ENCODE measurements at places on chromosomes 16 and 17. TPM values are rescaled to one million over a fixed set of nuclear protein-coding genes. Genes with fewer than 3 reads are reported as not detected.

TBC1D26 gene
- not detected for total RNA-seq

DNA sequence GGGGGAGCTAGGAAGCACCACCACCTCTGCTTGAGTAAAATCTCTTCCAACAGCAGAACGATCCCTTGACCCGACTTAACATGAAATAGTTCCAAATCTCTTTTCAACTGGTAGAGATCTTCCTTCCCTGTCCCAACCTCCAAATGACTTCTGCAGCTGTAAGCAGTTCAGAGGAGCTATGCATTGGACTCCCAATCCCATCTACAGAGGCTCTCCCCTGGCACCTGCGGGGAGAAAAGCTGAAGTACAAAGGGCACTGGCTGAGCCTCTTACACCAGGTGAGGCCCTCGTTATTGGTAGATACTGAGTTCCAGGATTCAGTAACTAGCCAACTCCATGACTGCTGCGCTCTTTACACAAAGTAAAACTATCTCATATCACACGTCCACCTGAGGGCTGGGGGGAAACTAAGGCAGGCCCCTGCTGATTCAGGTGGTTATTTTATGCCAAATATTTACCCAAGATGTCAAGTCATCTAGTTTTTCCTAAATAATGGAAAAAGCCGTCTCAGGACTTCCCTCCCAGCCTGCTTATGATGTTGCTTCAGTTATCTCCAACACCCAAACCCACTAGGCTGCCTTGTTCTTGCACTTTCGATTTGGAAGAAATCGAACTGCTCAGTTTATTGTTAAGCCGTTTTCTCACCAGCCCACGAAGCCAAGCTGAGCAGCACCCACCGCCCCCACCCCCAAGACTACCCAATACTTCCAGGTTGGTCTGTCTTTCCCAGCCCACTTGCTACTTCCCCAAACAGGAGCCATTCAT lies 3.2 kb downstream of the ACTG1 start:
- peak; percentile 55 for DNase-seq

OTOP3 gene
- not detected for total RNA-seq

- DNase-seq = no peak
Measured at GRCh38 chr17:81093619-81094508, 58.9 kb downstream of the BAIAP2 start.

TERB1 gene
- under 0.01 TPM for total RNA-seq

- no peak for DNase-seq
Measured at GRCh38 chr16:10987361-10988163, 43.2 kb downstream of the CLEC16A start.

- DNase-seq = no peak
Measured at GRCh38 chr16:80457871-80458270, 82.9 kb upstream of the DYNLRB2 start.

DNA sequence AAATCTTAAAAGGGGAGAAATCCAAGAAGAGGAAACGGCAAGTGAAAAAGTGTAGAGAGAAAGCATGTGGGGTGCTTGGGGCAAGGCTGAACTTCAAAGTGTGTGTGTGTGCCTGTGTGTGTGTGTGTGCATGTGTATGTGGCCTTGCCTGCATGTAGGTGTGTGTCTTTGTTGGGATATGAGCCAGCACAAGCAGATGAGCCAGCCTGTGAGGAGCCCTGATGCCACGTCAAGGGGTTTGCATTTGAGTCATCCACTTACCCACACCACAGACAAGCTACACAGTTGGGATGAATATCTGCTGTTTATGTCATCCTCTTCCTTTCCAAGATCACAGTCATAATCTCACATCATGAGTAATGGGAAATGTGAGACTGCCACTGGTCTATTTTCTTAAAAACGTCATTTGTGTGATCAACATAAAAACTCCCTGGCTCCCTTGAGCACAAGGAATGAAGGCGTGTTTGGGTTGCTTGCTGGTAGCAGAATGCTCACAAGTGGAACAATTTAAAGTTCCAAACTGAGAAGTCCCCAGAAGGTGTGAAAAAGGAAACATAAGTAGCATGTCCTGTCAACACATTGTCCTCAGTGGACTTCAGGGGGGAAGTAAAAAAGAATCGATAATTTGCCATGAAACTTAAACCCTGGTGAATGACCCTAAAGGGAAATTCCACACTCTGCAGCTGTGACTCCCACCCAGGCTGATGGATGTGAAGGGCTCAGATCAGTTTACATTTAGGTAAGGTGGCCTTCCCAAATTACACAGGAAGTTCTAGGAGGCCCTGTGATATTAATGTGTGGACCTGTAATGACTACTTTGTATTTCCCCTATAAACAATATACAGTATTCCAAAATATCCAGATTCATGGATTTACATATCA lies 14.7 kb downstream of the KCTD19 start:
- DNase-seq = peak; percentile 100

- no peak for DNase-seq
Measured at GRCh38 chr17:38572669-38573365, 32.9 kb downstream of the SRCIN1 start.

- DNase-seq = no peak
Measured at GRCh38 chr17:81519284-81520020, 6.9 kb upstream of the ACTG1 start.

DNA sequence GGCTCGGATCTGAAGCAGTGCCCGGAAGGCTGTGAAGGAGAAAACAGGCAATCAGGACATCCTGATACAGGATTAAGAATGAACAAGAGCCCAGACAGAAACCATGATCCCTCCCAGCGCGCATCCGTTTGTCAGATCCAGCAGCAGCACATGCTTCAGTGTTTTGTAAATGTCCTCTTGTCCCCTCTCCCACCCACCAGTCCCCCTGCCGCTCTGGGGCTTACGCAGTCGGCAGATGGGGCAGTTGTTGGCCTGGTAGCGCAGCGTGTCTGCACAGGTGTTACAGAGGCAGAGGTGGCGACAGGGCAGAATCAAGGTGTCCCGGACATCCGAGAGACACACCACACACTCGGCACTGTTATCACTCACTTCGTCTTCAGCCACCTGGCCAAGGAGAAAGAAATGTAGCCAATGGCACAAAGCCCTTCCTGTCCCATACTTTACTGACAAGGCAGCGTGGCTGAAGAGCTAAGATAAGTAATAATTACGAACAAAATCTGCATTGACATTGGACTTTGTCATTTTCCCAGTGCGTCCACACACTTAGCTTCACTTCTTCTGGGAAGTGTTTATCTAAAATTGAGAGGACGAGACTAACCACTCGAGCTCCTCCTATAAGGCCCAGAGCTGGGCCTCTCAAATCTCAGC lies 20.7 kb upstream of the FOXJ1 start:
- no peak for DNase-seq

GRCh38 chr16:4618645-4619418 lies 4.1 kb upstream of the UBALD1 start:
- no peak for DNase-seq

SYNRG gene
- total RNA-seq = 22.5 TPM

NPB gene
- total RNA-seq = 0.64 TPM

DNA sequence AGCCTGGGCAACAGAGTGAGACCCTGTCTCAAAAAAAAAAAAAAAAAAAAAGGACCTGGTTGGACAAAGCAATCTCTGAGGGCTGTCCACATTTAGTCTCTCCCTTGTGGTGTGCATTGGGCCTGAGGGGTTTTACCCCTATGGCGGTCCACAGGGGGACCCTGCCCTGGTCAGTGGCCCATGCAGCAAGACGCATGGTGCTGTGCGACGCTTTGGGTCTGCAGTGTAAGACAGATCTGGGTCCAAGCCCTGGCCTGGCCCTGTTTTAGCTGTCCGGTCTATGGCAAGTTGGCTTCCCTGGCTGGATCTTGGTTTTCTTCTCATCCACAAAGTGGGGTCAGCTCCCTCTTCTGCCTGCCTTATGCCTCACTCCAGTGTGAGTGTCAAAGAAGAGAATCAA lies 123.2 kb upstream of the NLRP1 start:
- no peak for DNase-seq

- DNase-seq = no peak
Measured at GRCh38 chr16:6560306-6561100, 772.1 kb upstream of the RBFOX1 start.

DNA sequence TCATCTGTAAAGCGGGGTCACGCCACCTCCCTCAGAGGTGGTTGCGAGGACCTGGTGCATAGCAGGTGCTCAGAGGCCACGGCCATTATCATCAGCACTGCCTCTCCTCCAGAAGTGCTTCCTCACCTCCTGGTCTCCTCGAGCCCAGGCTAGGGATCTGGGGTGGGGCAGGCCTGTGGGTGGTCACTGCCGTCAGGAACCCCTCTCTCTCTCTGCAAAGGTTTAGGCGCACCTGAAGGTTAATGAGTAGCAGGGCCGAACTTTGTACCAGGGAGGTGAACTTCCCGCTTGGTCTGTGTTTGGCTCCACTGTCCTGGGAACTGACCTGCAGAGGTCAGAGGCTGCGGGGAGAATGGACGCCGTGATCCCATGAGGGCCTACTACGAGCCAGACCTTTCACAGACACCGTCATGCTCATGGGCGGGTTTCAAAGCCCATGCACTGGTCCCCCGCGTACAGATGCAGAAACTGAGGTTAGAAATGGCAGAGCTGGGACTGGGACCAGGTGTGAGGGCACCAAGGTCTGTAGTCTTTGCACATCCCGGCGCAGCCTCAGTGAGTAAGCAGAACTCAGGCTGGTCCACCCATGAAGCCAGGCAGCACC lies 13.8 kb downstream of the JUP start:
- no peak for DNase-seq

SBK1 gene
- not detected for total RNA-seq

- DNase-seq = peak; percentile 86
Measured at GRCh38 chr17:83161298-83162034, 82.1 kb downstream of the METRNL start.

- DNase-seq = no peak
Measured at GRCh38 chr16:7294020-7294419, 38.6 kb upstream of the RBFOX1 start.

GRCh38 chr17:55186937-55187770 lies 77.6 kb upstream of the HLF start:
- no peak for DNase-seq

GRCh38 chr17:80786470-80786869 lies 205.2 kb upstream of the CHMP6 start:
- no peak for DNase-seq

DNA sequence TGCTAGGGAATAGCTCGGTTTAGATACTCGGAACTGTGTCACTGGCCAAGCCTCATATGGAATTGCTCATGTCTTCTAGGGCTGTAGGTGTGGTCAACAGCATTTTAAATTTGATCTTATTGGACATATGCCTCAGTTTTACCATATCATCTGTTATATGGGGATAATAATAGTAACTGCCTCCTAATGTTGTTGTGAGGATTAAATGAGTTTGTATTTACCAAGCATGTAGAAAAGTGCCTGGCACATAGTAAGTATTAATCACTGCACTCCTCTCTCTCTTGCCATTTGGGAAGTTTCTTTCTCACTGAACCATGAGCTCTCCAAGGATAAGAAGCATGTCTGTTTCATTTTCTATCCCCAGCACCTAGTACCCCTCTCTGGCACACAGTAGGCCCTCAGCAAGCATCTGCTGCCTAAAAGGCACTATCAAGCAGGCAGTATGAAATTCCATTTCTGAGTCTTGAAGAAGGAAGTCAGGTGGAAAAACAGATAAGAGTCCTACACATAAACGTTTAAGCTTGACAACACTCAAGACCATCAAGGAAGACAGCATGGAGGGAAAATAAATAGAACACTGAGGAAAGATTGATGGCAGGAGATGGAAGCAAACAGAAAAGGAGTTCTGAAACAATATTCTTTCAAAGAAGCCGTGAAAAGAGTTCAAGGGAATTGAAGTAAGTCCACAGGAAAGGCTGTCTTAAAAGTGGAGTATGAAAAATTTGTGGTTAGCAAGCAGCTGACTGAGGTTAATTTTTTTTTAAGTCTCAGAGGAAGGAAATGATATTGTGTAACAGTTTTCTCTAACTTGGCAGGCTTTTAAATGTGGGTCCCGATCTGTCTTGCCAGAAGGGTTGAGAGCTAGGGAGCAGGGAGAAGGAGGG lies 2.2 kb upstream of the ATP6V0A1 start:
- peak; percentile 92 for DNase-seq

DNA sequence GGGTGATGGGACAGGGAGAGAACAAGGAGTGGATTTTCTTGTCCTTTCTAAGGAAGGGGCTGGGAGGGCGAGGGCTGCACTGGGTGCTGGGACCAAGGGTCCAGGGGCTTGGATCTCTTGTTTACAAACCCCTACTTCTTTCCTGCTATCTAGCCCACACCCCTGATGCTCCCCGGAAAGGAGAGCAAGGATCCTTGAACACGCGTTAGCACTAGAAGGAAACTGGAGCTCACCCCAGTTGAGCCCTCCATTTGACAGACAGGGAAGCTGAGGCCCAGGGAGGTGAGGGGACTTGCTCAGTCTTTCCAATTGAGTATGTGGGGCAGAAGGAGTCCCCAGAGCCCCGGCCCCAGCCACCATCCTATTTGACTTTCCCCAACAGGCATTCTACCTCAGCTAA lies 4.6 kb upstream of the ITGAE start:
- no peak for DNase-seq

- DNase-seq = peak; percentile 54
Measured at GRCh38 chr17:81740395-81740961, 28.4 kb downstream of the SLC25A10 start.

All from fibroblast of villous mesenchyme (primary cell).